ENCODE measurements at places on chromosomes 7 and 10. TPM values are rescaled to one million over a fixed set of nuclear protein-coding genes. Genes with fewer than 3 reads are reported as not detected.

DNA sequence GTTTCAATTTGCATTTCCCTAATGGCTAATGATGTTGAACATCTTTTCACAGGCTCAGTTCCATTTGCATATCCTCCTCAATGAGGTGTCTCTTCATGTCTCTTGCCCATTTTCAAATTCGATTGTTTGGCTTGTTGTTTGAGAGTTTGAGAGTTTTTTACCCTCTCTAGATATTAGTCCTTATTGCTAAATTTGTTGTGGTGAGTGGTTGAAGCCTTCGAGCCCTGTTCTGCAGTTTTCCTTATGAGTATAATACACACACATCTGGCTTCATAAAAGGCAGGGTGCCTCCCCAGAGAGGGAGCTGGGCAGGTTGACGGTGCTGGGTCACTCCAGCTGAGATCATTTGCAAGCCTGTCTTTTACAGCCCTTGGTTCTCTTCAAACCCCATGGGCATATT, 65.1 kb downstream of the RGS10 start:
- DNase-seq: no peak

GRCh38 chr7:36287371-36288241, 102.1 kb upstream of the ANLN start:
- peak; percentile 74 for DNase-seq

The PTPN20 gene
- polyA plus RNA-seq: 0.04 TPM

- DNase-seq: no peak
Measured at GRCh38 chr10:123906884-123907652, 15.5 kb upstream of the CPXM2 start.

GRCh38 chr7:2800931-2801688, 43.0 kb downstream of the GNA12 start:
- no peak for DNase-seq

DNA sequence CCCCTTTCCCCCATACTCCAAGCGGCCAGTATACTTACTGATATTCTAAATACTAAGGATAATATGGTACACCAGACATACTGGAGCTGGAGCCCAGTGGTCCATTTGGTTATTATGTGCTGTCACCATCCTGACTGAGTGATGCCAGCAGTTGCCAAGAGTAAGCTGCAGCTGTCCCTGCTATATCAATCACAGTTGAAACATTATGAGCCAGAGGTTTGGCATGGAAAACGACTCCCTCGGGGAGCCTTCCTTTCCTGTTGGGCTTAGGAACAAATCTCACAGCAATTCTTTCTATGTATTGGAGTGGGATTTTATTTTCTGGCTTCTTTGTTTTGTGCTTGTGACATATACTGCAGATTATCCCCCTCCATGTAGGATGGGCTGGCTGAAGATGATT, 32.6 kb downstream of the STRIP2 start:
- DNase-seq: no peak

The ZNF365 gene
- not detected for polyA plus RNA-seq

The CNPY1 gene
- not detected for polyA plus RNA-seq

DNA sequence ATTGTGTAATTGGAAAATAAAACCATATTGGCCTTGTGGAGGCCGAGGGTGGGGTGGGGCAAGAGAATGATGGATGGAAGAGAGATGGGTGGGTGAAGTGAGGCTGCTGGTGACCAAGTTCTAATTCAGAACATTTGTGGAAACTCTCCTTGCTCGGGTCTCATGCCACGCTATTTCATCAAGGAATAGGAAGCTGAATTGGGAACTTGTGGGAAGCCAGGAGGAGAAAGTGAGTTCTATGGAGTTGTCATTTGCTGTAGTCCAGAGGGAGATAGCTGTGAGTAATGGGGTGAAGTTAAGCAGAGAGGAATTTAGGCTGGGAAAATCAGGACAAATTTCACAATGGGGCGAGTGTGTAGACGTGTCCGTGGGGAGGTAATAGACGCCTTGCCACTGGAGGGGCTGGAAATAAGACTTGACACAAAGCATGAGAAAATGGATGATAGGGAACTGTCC, 339.2 kb downstream of the LRMDA start:
- DNase-seq: no peak

All from CD14-positive monocyte (primary cell).